A549 (cell line): ENCODE measurements at places on chromosomes 11 and 22.

- no peak for DNase-seq
Measured at GRCh38 chr22:28788601-28789000, 11.8 kb downstream of the XBP1 start.

GRCh38 chr22:50531962-50532674, 2.3 kb upstream of the TYMP start:
- no peak for DNase-seq

DNA sequence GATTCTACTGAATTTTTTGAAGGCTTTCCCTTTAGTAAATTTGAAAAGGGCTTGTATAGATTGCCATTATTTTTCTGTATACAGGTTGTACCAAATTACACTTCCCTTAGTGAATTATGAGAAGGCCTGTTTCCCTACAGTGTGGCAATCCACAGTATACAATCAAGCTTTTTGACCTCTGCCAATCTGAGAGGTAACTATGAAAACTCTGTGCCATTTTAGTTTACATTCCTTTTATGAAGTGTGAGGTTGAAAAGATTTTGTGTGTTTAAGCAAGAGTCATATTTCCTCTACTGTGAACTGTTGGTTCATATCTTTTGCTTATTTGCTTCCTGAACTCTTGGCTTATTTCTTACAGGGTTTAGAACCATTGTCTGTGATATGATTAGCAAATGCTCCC, 432.5 kb downstream of the KCNA4 start:
- DNase-seq, result no peak

DNA sequence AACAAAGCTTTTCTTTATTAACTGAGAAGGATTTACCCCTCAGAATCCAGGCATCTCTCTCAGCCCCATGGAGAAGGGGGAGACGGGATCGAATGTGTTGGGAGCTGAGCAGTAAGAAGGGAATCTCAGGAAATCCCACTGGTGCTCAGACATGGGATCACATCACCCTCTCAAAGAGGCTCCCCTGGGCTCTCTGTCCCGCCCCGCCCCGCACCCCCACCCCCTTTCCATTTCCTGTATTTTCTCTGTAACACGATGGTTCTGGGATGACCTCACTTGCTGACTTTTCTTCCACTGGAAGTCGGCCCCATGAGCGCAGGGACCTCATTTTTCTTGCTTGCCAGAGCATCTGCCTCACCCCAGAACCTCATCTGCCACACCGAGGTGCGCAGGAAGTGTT, 100.0 kb downstream of the RPS6KA4 start:
- DNase-seq, result no peak

- DNase-seq, result no peak
Measured at GRCh38 chr11:12695221-12695794, 21.1 kb downstream of the TEAD1 start.

DNA sequence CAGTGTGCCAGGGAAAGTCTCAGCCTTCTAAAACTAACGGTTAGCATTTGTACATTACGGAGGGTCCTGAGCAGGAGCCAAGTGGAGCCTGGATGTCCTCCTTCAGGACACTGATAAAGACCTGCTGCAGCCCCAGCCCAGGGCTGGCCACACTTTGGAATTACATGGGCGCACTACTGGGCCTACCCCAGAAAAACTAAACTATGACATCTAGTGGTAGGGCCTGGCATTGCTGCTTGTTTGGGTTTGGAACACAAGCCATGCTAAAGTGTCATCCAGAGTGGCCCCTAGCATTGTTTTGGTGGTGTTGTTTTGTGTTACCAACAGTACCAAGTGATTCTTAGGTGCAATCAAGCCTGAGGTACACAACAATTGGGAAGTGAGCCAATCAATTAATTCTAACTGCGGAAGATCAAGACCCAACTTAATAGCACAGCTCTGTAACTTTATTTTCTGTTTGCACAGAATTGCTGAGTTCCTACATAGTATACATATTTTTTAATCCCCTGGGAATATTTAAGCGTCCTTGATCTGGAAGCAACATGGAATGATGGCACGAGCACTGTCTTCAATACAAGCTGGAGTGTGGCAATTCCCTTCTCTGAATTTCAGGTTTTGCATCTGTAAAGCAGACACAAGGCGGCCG, 340.7 kb downstream of the LARGE1 start:
- peak; percentile 68 for DNase-seq

GRCh38 chr11:61120706-61121191, 18.5 kb downstream of the CD5 start:
- DNase-seq, result no peak

- no peak for DNase-seq
Measured at GRCh38 chr11:43908191-43908590, 27.6 kb downstream of the ALKBH3 start.

DNA sequence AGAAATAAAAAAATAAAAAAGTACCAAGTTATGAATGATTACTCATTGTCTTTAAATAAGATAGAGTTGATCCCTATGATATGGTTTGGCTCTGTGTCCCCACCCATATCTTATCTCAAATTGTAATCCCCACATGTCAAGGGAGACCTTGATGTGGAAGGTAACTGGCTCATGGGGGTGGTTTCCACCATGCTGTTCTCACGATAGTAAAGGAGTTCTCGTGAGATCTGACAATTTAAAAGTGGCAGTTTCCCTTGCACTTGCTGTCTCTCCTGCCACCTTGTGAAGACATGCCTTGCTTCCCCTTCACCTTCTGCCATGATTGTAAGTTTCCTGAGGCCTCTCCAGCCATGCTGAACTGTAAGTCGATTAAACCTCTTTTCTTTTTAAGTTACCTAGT, 18.8 kb downstream of the QSER1 start:
- DNase-seq, result no peak

GRCh38 chr11:107182978-107183377, 164.7 kb upstream of the GUCY1A2 start:
- DNase-seq, result no peak

DNA sequence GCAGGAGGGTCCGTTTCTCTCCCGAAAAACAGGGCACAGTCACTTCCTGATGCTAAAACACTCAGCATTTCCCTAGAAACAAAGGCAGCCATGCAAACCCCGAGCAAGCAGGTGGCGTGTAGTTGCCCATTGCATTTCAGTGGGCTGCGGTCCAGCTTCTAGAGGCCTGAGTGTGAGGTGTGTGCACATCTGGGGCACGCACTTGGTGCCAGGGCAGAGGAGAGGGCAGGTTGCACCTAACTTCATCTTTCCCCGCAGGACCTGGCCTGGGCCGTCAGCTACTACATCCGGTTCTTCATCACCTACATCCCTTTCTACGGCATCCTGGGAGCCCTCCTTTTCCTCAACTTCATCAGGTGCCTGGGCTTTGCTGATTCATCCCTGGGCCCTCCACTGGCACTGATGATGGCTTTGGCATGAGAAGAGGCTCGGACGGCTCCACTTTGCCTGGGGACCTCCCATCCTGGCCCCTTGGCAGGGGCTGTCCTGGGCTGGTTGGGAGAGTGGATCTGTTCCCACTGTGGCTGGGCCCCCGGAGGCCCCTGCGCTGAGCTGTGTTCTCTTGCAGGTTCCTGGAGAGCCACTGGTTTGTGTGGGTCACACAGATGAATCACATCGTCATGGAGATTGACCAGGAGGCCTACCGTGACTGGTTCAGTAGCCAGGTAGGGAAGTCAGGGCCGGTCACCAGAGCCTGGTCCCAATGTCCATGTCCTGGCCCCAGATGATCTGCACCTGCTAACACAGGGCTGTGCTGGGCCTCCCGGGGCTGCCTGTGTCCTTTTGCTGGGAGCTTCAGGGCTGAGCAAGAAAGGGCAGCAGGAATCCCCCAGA, 28.4 kb downstream of the FADS3 start:
- no peak for DNase-seq

- DNase-seq, result no peak
Measured at GRCh38 chr11:97107604-97108003, 717.8 kb downstream of the JRKL start.

- no peak for DNase-seq
Measured at GRCh38 chr11:25886036-25886435, 445.9 kb upstream of the ANO3 start.

DNA sequence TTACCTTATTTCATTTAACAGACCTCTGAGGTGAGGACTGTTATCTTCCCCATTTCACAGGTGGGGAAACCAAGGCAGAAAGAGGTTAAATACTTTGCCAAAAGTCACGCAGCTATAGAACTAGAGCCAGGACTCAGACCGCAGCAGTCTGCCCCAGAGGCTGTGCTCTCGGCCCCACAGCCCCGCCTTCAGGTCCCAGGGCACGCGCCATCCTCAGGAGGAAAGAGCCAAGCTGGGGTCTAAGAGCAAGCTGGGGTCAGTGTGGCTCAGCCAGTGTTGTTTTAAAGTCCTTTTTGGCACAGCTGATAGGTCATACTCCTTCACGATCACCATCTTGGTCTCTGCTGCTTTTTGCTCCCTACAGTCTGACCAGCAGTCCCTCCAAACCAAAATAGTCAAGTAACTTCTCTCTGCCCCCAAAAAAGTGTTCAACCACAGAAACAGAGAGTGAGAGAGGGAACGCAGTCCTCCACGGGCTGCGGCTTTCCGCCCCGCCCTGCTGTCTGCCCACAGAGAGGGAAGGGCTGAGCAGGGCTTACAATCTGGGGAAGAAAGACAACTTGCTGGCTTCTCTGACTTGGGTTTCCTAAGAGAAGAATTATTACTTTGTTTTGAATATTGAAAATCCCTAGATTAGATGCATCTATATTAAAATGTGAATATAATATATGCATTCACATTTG, 137.2 kb upstream of the OPCML start:
- DNase-seq, result no peak

GRCh38 chr11:46697303-46697702, 3.1 kb downstream of the ARHGAP1 start:
- DNase-seq, result no peak

GRCh38 chr11:129279326-129280026, 87.4 kb upstream of the ARHGAP32 start:
- peak; percentile 68 for DNase-seq

GRCh38 chr22:38213990-38214301, 12.2 kb downstream of the MAFF start:
- DNase-seq, result no peak

DNA sequence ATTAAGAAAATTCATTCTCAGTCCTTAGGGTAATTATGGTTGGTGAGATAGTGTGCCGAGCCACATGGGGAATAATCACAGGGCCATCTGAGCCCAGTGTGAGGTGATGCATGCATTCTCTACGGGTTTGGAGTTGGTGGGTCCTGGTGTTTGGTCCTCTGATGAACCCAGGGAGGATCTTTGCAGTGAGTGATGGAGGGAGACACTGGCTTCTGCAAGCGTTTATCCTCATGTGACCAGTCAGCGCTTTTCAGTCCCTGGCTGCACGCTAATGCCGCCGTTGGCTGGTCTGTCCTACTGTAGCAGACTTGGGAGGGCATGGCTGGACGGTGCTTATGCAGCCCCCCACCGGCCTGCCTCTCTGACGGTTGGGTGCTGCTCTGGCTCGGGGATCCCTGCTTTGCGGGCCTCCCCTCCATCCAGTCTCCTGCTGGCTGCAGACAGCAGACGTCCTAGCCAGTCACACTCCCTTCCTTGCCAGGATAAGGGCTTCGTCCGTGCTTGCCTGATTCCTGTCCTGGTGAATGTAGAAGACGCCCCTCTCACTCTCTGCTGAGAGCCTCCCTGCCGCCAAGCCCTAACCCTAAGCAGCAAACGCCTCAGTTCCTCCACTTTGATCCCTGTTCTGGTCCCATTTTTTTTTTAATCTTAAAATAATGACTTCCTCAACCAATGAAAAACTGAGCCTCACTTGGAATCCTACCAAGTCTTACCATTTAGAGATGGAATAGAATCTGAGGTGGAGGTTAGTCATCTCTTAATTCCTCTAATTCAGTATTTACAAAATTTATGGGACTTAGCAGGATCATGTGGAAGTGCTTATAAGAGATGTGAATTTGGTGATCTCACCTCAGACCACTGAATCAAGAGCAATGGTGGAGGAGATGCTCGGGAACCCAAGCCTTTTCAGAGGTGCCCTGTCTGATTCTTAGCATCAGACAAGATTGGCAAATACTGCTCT, 143.7 kb upstream of the SORL1-AS1 start:
- DNase-seq, result no peak

DNA sequence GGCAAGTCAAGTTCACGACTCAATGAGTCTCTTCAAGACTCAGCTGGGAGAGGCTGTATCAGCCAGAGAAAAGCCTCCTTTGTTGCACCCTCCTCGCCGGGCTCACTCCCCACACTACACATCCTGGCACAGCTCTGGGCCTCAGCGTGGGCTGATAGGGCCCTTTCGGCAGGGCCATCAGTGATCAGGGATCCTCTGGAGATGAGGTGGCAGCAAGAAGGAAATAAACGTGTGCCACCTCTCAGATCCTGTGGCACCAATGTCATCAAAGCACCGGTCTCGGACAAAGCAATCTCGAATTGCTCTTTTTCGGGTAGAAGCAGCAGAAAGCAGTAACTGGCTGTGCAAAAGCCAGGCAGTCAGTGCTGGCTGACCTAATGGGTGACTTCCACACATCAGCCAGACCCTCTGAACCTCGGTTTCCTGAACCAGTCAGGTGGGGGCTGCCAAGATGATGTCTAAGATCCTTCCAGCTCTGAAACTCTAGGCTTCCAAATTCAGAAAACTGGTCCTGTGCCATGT, 2.1 kb downstream of the EHD1 start:
- DNase-seq, result no peak

DNA sequence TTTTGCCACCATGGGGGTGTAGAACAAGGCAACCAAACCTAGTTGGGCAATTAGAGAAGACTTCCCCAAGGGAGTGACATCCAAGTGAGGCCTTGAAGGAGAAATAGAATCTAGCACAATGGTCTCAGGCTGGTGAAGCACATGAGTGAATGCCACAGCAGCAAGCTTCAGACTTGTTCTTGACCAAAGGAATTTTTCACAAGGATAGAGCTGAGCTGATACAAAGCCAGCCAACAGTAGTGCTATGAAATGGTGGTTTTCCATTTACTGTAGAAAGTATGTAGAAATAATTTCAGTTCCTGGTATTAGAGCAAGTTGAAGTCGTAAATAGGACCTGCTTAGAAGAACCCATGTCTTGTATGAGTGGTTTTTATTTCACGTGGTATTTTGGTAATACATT, 148.3 kb upstream of the RASSF10 start:
- no peak for DNase-seq

GRCh38 chr22:42772647-42773046, 52.0 kb upstream of the A4GALT start:
- no peak for DNase-seq

- no peak for DNase-seq
Measured at GRCh38 chr11:34145073-34145472, 39.6 kb downstream of the NAT10 start.

GRCh38 chr22:39245130-39246039, 603 bp upstream of the PDGFB start:
- no peak for DNase-seq
